Stimulated activated CD4-positive, alpha-beta T cell treated with anti-CD3 and anti-CD28 coated beads, Interleukin-4, amount 100 ng/mL, for 4 hours (primary cell): ENCODE measurements at places on chromosomes 3 and 15.

DNA sequence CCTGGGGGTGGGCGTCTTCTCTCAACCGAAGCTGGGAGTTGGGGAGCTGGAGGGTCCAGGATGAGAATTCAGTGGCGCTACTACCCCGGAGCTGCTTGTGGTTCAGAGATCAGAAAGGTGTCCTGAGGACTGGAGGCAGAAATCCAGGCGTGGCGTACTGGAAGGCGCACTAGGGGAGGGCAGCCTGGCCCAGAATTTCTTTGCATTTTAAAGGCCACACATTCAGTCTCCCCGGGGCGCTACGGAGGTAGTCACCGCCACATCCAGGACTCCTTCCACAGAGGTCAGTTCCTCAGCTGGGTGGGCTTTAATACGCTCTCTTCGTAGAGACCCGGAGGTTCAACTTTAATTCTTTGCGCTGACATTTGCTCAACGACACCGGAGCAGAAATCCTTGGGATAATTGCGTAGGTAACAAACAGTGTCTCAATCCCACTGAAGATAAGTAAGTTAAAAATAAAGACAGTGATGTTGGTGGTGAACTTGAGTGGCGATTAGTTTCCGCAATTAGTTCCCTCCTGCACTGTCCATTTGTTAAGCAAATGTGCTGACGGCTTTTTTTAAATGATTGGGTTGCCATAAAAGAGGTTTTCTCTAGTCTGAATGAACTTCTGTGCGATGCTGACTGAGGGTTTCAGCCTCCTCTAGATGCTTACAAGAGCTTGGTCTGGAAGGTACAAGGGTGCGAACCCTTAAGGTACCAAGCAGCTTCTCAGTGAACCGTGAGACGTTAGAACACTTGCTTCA lies 535 bp downstream of the MCTP2 start:
- no peak for DNase-seq

- DNase-seq, result no peak
Observed at GRCh38 chr15:31305796-31306425, 20.7 kb upstream of the KLF13 start.

GRCh38 chr15:28911310-28911931 lies 25.6 kb downstream of the APBA2 start:
- no peak for DNase-seq

DNA sequence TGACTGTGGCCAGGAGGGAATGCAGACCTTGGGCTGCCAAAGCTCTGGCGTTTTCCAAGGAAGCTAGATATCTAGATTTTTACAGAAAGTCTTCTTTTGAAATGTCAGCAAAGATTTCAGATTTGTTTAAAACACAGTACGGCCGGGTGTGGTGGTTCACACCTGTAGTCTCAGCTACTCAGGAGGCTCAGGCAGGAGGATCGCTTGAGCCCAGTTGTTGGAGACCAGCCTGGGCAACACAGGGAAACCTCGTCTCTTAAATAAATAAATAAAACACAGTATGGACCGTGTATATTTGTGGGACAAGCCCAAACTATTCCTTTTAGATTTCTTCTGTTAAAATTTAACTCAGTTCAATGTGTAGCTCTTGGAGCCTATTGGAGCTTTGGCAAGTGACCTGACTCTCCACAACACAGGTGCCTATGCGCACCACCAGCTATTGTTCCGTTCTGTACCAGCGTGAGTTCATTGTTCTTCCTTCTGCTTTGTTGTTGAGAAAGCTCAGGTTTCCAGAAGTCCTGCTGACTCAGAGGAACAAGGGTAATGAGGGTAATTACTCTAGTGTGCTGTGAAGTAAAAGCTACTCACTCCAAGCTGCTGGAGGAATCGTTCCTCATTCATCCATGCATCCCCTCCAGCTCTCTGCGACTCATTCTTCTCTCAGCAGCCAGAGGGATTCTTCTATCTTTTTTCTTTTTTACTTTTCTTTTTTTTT lies 73.1 kb upstream of the SLC6A6 start:
- DNase-seq, result no peak

- DNase-seq, result no peak
Observed at GRCh38 chr15:27398631-27399161, 427.7 kb downstream of the GABRG3 start.

DNA sequence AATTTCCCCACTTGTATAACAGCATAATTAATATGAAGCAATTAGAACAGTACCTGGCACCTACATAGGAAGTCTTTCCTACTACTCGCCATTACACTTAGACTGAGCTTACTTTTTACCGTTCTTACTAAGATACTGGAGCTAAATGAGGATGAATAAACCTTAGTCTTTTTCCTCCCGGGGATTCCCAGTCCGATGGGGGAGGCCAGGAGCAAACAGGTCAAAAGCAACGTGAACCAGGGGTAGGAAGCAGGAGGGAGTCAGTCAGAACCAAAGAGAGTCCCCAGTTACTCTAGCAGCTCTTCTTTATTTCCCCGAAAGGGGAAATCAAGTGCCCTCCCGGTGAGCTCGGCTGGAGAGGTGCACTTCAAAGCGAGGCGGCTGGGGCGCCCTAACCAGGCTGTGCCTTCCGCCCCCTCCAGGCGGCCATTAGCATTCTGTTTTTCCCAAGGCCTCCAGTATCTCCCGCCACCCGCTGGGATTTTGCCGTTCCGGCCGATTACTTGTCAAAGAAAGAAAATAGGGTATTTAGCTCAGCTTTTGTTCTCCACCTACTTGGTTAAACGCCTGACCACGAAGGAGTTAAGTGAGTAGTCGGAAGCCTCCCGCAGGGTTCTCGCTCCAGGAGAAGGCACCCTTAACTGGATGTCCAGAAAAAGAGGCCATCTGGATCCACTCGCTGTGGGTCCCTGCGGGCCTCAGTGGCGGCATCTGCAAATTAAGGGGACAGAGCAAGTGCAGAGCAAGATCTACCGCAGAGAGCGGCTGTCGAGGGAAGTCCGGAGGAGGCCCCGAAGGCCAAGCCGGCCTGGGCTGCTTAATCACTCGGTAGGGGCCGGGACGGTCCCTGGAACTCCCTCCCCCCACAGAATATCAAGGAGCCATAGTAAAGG lies 6.3 kb upstream of the EOMES start:
- DNase-seq, result no peak

GRCh38 chr15:65908876-65909275 lies 39.6 kb downstream of the RAB11A start:
- DNase-seq, result no peak

DNA sequence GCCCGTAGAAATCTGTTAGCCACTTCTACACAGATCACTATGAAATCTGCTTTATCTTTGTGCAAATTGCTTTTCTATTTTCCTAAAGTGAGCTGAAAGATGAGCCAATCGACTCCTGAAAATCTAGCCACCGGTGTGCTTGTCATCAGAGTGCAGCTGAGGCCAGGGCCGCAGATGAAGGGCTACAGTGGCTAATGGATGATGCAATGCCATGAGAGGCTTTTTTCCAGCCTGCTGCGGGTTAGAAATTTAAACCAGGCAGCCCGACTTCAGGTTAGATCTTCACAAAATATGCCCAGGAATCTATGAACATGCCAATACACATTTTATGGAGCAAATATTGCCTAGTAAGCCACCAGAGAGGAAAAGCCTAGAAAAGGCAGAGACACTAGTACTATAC lies 948.2 kb upstream of the CFAP20DC start:
- DNase-seq, result no peak
